NCI-H460 (cell line): ENCODE measurements at places on chromosomes 12 and 14.

- DNase-seq: no peak
Measured at GRCh38 chr12:54372113-54372806, 8.0 kb upstream of the GPR84 start.

GRCh38 chr14:73748858-73749357 is 34.7 kb upstream of the PNMA1 start:
- no peak for DNase-seq

- no peak for DNase-seq
Measured at GRCh38 chr12:62933220-62933601, 1.7 kb downstream of the PPM1H start.

DNA sequence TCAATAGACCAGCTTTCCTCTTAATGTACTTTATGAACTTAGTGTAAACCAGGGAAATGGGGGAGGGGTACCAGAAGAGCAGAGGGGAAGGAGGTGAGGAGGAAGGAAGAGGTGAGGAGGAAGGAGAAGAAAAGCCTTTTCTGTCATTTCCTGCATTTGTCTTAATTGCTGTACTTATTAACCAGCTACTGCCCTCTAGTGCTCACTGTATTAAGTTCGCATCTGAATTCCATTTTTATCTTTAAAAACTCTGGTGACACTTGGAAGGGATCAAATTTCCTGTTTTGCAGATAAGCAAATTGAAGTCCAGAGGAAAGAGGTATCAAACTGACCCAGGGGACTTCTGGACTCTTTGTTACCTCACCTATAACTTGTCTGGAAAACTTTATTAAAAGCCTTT is 22.2 kb downstream of the MANSC1 start:
- DNase-seq: peak; percentile 56

DNA sequence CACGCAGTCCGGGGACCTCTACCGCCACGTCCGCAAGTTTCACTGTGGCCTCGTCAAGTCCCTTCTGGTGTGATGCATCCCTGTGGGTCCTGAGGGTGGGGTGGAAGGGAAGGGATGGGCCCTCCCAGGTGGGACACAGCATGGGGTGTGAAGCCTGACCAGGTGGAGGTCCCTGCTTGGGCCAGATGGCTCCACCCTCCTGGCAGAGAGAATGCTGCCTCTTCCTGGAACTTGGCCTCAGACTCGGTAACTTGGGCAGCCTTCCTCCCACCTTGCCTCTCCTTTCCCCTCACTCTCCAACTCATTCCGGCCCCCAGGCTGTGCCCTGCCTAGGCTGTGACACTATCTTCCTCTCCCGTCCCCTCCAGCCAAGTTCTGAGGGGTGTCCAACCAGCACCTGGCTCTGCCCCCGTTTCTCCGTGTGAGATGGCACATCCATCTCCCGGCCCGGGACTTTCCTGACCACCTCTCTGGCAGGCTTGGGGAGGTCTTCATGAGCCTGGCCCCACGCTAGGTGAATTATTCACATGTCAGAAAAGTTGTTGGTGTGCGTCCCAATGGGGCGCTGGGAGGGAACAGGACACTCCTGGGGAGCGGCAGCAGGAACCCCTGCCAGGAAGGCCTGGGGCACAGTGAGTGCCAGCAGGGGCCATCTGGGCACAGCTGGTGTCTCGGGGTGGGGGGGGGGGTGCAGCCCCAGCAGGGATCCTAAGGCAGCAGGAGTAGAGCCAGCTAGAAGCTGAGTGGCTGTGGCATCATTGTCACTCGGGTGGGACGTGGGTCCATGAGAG is 1.7 kb downstream of the ZBTB42 start:
- DNase-seq: no peak

DNA sequence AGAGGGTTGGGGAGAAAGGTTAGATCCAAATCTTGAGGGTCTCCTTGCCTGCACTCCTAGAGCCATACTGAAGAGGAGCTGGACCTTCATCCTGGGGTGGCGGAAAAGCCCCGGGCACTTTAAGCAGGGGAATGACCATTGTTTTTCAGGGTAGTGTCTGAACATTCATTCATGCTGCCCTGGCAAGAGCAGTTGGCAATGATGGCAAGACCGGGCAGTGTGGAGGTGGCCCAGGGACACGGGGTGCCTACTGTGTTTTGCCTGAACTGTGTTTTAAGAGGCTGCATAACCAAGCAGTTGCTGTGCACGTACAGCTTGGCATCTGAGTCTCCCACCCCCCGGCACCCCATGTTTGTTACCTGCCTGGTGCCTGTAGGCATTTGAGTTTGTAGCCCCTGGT is 14.7 kb downstream of the TPCN1 start:
- DNase-seq: no peak

- DNase-seq: no peak
Measured at GRCh38 chr12:117501076-117501869, 139.8 kb upstream of the NOS1 start.

DNA sequence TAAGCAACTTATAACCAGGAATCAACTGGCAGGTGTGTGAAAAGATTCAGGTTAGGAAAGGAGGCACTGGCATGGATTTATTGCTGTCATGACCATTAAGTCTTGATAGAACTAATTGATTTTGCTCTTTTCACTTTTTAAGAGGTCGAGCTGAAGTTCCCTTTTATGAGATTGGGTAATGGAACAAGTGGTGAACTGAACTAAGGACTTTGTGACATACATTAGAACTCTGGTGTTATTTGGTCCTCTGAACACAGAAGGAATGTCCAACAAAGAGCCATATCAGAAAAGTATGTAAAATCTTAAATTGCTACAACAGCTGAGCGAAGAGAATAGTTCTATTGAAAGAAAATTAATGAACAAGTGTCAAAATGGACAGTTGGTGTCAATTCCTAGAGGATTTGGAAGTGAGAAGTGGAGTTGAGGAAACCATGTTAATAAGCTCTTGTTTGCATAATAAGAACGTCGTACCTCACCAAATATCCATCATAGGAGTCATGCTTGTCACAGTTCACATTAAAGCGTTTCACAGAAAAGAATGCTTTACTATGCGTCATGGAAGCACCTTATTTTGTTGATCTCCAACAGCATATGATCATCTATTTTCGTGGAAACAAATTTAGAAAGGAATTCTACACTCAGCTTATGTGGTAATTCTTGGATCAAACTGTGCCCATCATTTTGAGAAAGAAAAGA is 8.4 kb upstream of the MYF6 start:
- DNase-seq: no peak

GRCh38 chr12:91368613-91369012 is 186.0 kb upstream of the DCN start:
- DNase-seq: no peak

GRCh38 chr12:116392061-116392460 is 114.6 kb upstream of the MED13L start:
- DNase-seq: no peak

DNA sequence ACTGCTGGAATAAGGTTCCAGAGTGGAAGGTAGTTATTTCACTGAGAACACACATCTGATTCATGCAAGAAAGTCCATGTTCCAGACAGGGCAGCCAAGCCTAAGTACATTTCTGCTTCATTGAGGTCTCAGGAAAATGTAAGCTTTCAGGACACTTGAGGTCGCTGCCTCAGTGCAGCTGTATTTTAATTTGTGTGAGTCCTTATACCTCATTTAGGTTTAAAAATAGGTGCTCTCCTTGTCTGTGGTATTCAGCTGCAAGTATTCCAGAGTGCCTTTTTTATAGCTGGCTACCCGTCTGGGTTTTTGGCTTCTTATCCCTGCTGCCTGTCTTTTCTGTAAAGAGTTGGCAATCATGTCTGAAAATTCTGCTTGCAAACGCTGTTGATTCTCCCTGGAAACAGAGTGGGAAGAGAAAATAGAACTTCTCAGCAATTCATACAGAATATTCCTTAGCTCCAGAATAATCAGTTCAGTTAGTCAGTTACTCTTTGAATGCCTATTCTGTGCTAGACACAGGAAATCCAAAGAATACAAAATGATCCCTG is 45.3 kb upstream of the PLBD1 start:
- no peak for DNase-seq

GRCh38 chr12:123949770-123950165 is 22.9 kb downstream of the CCDC92 start:
- no peak for DNase-seq

DNA sequence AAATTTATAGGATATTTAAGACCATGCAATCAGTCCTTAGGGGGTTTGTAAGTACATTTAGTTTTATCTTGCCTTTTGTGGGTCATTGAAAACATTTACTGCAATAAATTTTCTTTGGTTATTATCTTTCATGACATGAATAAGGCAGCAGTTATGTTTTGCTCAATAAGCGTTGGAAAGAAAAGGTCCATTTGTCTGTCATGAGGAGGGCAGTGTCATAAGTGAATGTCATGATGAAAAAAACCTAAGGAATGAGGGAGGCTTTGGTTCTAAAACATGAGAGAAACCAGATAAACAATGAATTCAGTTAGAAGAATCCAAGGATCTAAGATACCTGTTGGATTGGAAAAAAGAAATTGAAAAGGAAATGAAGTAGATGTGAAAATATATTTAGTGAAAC is 209.4 kb downstream of the NAV3 start:
- no peak for DNase-seq

DNA sequence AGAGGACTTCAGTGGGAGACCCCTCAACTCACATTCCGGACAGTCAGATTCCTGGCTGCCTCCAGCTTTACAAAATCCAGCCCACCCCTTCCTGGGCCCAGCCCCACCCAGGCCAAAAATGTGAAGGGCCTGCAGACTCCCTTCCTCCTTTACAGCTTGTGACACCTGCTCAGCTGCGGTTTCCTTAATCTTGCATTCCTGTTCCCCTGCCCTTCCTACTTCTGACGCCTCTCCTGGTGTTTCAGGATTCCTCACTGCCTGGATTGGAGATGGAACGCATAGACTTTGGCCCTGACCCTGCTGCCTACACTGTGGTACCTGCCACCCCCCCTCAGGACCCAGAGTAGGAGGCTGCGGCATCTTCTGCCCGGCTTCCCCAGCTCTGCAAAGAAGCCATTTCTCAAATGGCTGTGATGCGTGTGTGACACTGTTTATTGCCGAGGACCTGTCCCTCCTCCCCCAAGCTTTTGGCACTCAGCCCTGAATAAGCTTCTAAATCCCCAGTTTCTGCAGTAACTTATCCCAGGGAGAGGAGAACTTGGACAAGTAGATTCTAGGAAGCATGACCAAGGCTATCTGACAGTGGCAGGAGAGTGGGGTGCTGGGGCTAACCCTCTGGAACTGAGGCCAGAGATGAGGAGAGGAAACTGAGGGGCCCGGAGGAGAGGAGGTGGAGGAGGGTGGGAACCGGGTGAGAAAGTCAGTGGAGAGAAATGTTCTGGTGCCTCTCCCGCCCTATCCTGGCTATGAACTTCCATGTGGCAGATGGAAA is 24.9 kb upstream of the BCDIN3D start:
- no peak for DNase-seq

- DNase-seq: peak; percentile 87
Measured at GRCh38 chr14:56244138-56244789, 126.1 kb downstream of the PELI2 start.

- no peak for DNase-seq
Measured at GRCh38 chr12:116595186-116595585, 36.0 kb downstream of the MAP1LC3B2 start.

- no peak for DNase-seq
Measured at GRCh38 chr12:104823985-104824461, 134.1 kb downstream of the SLC41A2 start.

DNA sequence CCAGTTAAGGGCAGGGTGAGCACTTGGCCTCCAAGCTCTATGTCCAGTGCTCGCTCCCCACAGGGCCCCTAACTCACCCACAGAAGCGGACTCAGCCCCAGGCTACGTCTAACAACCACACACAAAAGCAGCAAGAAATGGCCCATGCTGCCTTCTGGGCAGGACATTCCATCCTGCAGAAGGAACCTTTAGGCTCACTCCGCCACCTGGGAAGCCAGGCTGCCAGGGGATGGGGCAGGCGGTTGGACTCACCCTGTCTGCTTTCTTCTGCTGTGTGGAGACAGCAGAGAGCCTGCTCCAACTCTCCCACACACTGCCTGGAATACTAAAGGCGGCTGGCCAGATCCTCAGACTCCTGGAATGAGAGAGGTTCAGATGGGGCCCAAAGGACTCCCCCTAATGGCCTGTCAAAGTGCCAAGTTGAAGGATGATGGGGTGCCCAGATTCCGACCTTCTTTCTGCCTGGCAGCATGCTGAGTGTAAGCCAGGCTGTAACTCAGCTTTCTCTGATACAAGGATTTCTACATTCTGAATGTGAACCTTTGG is 27.7 kb upstream of the BLTP3B start:
- DNase-seq: no peak

DNA sequence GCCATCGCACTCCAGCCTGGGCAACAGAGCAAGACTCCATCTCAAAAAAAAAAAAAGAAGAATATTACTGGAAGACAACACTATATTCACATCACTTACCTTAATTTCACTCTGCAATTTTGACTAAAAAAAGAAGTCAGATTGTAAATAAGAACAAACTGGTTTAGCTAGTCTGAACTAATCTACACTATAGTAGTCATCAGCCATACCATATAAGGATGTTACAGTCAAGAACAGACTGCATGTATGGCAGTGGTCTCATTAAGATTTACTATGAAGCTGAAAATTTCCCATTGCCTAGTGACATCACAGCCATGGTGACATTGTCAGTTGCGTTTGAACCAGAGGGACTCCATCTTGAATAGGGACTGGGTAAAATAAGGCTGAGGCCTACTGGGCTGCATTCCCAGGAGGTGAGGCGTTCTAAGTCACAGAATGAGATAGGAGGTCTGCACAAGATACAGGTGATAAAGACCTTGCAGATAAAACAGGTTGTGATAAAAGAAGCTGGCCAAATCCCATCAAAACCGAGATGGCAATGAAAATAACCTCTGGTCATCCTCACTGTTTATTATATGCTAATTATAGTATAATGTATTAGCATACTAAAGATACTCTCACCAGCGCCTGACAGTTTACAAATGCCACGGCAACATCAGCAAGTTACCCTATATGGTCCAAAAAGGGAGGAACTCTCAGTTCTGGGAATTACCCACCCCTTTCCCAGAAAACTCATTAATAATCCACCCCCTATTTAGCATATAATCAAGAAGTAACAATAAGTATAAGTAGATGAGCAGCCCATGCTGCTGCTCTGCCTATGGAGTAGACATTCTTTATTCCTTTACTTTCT is 51.2 kb downstream of the OSBPL8 start:
- no peak for DNase-seq

DNA sequence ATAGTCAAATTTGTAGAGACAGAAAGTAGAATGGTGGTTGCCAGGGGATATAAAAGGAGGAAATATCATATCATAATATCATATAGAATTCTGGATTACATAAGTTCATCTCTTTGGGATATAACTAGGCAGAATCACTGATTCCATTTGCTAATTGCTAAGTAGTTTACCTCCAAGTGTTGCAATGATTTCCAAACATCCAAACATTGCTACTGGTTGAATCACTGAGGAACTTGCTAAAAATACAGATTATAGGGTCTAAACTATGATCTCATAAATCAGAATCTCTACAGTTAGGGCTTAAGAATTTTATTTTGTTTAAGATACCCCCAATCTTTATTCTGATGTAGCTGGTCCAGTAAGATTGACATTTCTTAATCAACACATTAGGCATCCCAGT is 16.1 kb upstream of the TAS2R42 start:
- DNase-seq: no peak

DNA sequence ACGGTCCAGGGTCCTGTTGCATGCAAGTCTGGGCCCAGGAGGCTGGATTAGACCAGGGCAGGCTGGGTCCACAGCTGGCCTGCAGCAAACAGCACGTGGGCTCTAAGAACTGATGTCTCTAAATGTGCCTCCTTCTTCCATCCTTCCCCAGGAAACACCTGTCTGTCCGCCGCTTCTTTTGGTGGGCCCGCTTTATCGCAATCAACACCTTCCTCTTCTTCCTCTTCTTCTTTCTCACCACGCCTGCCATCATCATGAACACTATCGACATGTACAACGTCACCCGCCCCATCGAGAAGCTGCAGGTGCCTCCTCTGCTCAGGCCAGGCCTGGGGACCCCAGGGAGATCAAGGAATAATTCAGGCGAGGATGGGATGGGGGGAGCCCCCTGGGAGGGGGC is 28.3 kb downstream of the NGB start:
- DNase-seq: no peak
